Activated CD8-positive, alpha-beta memory T cell treated with anti-CD3 and anti-CD28 coated beads, Interleukin-2, amount 50 U/mL, for 48 hours (primary cell): ENCODE measurements at places on chromosomes 13 and 19.

GRCh38 chr13:24060993-24061392 lies 99.5 kb upstream of the SPATA13 start:
- DNase-seq: no peak

DNA sequence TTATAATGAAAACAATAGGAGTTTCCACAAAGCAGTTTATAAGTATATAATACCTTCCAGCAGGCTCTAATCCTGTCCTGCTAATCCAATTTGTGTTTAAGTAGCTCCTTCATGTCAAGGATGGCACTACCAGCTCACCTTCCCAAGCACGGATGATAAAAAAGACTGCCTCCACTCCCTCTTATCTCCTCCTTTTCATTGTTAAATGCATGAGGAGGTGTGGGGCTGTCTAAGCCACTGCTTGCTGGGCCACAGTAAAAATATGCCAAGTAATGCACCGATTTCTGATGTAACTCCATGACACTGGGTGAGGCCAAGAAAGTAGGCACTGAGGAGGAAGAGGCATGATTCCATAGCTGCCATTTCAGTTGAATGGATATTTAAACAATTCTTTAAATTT lies 193.1 kb downstream of the ZIC5 start:
- no peak for DNase-seq

DNA sequence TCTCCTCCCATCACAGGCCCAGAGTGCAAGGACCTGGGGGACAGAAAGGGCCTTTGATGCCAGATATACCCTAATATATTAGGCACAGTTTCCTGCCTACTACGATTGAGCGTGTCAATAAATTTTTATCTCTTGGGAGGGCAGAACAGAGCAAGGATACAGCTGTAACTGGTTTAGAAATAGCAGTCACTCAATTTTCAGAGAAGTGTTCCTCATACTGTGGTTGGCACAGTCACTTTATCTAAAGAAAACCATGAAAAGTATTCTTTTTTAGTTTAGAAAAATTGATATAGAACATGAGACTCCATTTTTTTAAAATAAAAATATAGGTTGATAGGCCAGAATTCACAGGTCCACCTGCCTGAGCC lies 460 bp upstream of the ZNF155 start:
- DNase-seq: no peak

- peak; percentile 69 for DNase-seq
These were observed at the start of gene GJB6 for GRCh38 chr13:20231839-20232555. Gene GJB6 (minus strand): TSS chr13:20232319. CDS start chr13:20223480, 8,839 bp downstream.

GRCh38 chr13:26500618-26501320 lies 56.7 kb upstream of the WASF3 start:
- DNase-seq: no peak

- no peak for DNase-seq
These were observed 32.5 kb downstream of the MARK4 start for GRCh38 chr19:45283443-45284033.

- no peak for DNase-seq
These were observed 13.2 kb downstream of the GADD45B start for GRCh38 chr19:2488942-2489731.

GRCh38 chr13:71618159-71618558 lies 248.8 kb downstream of the DACH1 start:
- DNase-seq: no peak

- no peak for DNase-seq
These were observed 24.2 kb upstream of the FBL start for GRCh38 chr19:39870171-39870971.

DNA sequence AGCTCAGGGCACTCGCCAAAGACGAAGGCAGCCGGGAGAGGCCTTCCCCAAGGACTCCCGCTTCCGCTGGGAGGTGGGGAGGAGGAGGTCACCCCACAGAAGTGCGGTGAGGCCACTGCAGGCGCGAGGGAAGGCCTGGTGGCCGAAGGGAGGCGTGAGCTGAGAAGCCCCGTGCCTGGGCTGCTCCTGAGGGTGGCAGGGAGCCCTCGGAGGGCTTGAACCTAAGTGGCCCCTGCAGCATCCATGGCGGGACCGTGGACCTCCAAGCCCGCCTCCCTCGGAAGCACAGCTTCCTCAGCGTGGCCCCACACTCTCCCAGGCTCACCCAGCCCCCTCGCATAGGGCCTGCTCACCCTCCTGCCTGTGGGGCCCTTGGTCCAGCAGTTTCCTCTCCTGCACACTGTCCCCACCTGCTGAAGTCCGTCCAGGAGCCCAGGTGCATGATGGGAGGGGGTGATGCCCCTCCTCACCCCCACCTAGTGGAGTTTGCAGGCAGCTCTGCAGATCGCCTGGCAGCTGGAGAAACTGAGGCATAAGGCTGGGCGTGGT lies 25.9 kb downstream of the EFNA2 start:
- DNase-seq: no peak

DNA sequence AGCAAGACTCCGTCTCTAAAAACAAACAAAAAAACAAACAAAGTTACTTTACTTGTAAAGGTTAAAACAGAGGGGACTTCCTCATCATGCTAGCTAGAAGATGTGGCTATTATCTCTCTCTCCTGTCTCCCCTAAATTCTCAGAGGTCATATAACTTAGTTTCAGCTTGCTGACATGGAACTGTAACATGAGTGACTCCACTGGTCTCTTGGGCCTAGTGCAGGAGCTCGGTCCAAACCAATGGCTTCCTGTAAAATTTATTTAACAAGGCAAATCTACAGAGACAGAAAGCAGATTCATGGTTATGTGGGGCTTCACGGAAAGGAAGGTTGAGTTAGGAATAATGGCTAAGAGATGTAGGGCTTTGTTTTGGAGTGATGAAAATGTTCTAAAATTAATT lies 9.5 kb upstream of the KASH5 start:
- DNase-seq: no peak

- DNase-seq: no peak
These were observed at the start of gene NLRP12 for GRCh38 chr19:53824134-53824611. Gene NLRP12 (minus strand): TSS chr19:53824314. CDS start chr19:53824174, 140 bp downstream.

GRCh38 chr19:42281827-42282762 lies 13.0 kb downstream of the CIC start:
- DNase-seq: no peak

GRCh38 chr13:60158321-60158801 lies 5.4 kb downstream of the DIAPH3 start:
- no peak for DNase-seq

- no peak for DNase-seq
These were observed 598.1 kb downstream of the DCT start for GRCh38 chr13:93881411-93881810.

GRCh38 chr19:9729162-9729561 lies 39.4 kb downstream of the ZNF846 start:
- DNase-seq: no peak

DNA sequence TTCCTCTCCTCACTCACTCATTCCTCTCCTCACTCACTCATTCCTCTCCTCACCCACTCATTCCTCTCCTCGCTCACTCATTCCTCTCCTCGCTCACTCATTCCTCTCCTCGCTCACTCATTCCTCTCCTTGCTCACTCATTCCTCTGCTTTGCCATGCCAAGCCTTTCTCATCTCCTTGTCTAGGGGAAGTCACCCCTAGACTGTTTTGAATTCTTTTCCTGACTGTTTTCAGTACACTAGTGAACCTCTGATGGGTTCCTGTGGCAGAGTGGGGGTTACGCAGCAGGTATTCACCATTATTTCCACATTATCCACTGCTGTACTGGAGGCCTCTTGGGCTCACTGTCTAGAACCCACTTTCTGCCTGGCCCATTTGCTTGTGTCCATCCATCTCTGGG lies 1.2 kb downstream of the CYP4F8 start:
- no peak for DNase-seq

GRCh38 chr13:71924931-71925330 lies 57.9 kb upstream of the DACH1 start:
- no peak for DNase-seq

- DNase-seq: no peak
These were observed at the start of gene CACNG7 for GRCh38 chr19:53908935-53909415. Gene CACNG7 (plus strand): TSS chr19:53909278. CDS start chr19:53912832, 3,554 bp downstream.

- no peak for DNase-seq
These were observed 40.6 kb downstream of the PHF11 start for GRCh38 chr13:49536144-49536873.

DNA sequence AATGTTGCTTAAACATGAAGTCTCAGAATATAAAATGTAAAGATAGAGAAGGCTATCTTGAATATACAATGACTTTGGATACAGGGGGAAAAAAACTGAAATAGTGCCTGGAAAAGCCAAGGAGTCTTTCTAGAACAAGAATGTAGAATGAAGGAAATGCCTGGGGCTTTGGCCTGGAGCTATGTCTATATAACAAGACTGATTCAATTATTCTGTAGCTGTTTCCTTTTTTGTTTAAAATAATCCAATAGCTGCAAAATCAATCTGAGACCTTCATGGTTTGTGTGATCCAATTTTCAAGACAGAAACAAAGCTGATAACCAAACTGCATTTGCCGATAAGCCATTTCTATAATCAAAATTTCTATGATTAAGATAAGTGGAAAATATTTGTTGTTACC lies 530.9 kb upstream of the NBEA start:
- no peak for DNase-seq

DNA sequence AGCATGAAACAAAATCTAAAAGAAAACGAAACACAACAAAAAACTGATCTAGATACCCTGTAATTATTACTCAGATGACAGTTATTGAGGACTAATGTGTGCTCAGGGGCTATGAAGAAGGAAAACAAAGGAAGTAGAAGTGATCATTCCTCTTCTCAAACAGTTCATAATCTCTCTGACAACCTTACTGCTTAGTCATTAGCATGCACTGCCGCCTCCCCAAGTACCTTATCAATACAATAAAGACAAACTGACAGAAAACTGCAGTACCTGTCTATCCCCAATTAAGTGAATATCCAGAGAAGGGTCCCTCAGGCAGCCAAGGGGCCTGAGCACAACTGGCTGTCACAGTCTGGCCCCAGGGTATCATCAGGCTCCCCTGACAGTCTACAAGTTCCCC lies 22.0 kb upstream of the POU4F1 start:
- no peak for DNase-seq
